ENCODE measurements at places on chromosomes 1 and 21. TPM values are rescaled to one million over a fixed set of nuclear protein-coding genes. Genes with fewer than 3 reads are reported as not detected.

CCDC27 gene
- not detected for total RNA-seq

ERICH3 gene
- not detected for total RNA-seq

TNFRSF8 gene
- under 0.01 TPM for total RNA-seq

SIK1 gene
- 10.2 TPM for total RNA-seq

MINDY1 gene
- total RNA-seq = 9.5 TPM

Measured in dermis microvascular lymphatic vessel endothelial cell (primary cell).